ENCODE measurements at places on chromosomes 12 and 14. TPM values are rescaled to one million over a fixed set of nuclear protein-coding genes. Genes with fewer than 3 reads are reported as not detected.
A peak's percentile ranks its signal among the peaks of the same experiment; 100 is the strongest.

The SDS gene
- 0.20 TPM for total RNA-seq

The KRT6C gene
- total RNA-seq = not detected

The RNF212B gene
- not detected for total RNA-seq

The SCNN1A gene
- 312 TPM for total RNA-seq

GRCh38 chr12:6769666-6770065 is 2.7 kb upstream of the LAG3 start:
- peaks cover 13% of the 10 kb centered on the region for H3K4me1 ChIP-seq
- DNase-seq = no peak
- H3K36me3 ChIP-seq = no peaks in the 10 kb centered on the region

DNA sequence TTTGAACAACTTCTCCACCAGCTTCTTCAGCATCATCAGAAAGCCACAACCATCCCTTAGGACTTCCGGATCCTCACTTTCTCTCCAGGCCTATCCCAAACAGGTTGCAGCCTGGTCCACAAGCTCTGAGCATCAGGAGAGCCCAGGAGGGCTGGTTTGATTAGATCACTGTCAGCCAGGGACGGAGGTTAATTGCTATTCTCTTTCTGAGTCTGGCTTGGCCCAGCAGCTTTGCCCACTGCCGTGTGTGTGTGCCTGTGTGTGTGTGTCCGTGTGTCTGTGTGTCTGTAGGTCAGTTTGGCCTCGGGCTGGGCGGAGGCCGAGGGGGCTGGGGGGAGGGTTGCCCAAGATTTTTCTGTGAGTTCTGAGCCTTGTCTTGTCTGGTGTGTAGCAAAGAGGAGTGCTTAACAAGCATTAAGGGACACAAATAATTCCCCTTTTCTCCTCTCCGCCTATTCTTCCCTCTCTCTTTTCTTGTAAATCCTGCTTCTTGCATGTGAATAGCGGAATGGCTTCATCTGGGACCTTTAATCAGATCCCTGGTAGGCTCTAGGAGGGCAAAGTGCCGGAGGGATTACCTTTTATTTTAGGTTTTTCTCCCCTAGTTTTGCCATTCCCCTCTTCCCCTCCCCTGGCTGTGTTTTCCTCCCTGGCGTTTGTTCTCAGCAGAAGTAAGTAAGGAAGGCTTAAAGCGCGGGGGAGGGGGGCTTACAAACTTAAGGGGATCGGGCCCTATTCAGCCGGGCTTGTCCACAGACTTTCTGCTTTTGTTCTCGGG is 138.2 kb upstream of the LHX5 start:
- H3K27ac ChIP-seq = no peak overlapping the region
- H3K27me3 ChIP-seq = peaks cover 58% of the 10 kb centered on the region
- no peaks in the 10 kb centered on the region for H3K36me3 ChIP-seq
- DNase-seq = no peak

DNA sequence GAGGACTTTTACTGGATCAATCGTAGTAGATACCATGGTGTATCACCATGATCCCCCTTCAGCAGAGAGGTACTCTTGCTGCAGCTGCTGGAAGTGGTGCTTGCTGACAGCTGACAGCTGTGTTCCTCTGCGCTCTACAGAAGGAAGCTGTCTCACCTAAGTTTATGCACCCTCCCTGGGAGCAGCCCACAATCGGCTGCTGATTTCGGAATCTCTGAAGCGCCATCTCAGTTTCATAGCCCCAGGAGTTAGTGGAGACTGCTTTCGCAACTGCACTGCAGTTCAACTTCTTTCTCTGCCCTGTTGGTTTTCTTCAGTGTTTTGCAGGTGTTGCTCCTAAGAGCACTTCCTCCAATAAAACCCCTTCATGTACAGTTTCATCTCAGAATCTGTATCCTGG is 237.9 kb downstream of the PAWR start:
- H3K4me1 ChIP-seq = no peaks in the 10 kb centered on the region
- no peaks in the 10 kb centered on the region for H3K36me3 ChIP-seq
- DNase-seq = no peak
- H3K27me3 ChIP-seq = no peaks in the 10 kb centered on the region

DNA sequence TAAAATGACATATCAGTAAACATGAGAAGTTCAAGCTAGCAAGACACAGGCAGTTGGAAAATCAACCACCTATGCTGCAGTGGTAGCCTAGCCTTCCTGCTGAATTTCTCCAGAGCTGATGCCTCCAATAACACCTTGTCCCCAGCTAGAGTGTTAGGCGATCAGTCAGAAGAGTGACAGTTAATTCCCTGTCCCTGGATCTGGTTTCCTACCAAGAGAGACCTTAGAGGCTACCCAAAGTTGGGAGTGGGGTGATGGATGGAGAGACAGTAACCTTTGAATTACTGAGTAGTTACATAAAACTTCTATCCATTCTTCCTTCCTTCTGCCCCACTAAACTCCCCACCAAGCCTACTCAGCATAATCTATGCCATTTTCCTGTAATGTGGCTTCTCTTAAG is 1.9 kb upstream of the ANO2 start:
- no peak overlapping the region for H3K27ac ChIP-seq
- H3K4me1 ChIP-seq = peaks cover 6% of the 10 kb centered on the region
- no peaks in the 10 kb centered on the region for H3K36me3 ChIP-seq
- DNase-seq = no peak
- no peak overlapping the region for H3K4me3 ChIP-seq
- H3K27me3 ChIP-seq = peaks cover 35% of the 10 kb centered on the region

DNA sequence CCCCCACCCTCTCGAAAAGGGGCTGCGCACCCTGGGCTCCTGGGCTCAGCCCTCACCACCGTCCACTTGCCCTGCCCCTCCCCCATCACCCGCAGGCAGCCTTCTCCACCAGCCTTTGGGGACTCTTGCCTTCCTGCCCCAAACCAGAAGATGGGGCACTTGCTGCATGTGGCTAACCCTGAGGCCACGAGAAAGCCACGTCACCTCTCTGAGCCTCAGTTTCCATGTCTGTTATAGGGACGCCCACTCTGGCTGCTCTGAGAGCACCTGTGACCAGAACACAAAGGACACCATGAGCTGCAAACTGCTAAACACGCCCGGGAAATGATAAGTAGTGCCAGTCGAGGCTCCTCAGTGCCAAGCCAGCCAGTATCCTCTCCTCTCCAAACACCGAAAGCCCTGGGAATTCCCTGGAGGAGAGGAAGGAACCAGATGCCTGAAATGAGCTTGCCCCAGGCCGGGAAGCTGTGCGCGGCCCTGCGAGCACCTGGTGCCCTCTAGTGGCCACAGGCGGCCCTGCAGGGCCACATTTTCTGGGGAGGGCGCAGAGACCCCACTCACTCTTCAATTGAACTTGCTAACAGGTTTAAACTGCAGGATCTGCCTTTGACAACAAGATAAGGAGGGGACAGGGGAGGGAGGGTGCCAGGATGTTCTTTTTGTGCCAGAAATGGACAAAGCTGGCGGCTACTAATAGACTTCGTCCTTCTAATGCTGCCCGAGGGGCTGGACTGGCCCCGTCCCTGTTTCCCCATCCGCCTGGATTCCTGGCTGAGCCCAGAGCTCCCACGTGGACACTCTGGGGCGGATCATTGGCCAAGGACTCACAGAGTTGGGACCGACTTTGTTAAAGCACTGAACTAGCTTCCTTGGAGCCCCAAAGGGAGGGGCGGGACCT is 10.2 kb upstream of the SERPINA9 start:
- H3K4me3 ChIP-seq = no peak overlapping the region
- H3K36me3 ChIP-seq = no peaks in the 10 kb centered on the region
- no peaks in the 10 kb centered on the region for H3K27me3 ChIP-seq
- no peaks in the 10 kb centered on the region for H3K4me1 ChIP-seq
- peak; percentile 67 for DNase-seq

DNA sequence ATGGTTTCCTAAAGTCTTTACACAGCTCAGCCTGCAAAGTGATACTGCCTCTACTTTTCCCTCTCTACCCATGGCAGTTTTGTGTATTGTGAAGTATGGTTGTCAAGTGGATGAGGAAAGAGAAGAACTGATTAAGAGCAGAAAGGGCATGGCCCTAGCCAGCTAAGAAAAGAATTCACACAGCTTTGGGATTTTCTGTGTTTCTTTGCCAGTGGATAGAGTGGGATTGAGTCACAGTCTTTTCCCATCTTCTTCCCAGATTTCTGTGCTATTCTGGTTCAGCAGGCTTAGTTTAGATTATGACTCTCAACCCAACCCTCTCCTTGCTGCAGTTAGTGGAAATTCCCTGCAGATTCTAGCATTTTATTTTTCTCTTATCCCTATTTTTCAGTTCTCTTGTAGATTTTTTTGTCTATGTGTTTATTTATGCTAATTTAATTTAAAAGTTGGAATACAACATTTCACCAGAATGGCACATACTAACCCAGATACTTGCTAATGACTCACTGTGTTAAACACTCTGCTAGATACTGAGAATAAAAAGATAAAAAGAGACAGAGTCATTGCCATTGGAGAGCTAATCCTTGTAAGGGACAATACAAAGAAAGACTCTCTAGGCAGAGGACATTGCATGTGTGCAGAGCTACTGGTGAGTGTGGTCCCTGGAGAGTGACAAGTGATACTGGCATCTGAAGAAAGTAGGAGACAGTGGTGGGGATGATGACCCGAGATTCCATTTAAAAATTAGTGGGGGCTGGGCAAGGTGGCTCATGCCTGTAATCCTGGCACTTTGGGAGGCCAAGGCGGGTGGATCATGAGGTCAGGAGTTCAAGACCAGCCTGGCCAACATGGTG is 106.3 kb downstream of the ST8SIA1 start:
- no peak overlapping the region for H3K27ac ChIP-seq
- no peak overlapping the region for H3K4me3 ChIP-seq

DNA sequence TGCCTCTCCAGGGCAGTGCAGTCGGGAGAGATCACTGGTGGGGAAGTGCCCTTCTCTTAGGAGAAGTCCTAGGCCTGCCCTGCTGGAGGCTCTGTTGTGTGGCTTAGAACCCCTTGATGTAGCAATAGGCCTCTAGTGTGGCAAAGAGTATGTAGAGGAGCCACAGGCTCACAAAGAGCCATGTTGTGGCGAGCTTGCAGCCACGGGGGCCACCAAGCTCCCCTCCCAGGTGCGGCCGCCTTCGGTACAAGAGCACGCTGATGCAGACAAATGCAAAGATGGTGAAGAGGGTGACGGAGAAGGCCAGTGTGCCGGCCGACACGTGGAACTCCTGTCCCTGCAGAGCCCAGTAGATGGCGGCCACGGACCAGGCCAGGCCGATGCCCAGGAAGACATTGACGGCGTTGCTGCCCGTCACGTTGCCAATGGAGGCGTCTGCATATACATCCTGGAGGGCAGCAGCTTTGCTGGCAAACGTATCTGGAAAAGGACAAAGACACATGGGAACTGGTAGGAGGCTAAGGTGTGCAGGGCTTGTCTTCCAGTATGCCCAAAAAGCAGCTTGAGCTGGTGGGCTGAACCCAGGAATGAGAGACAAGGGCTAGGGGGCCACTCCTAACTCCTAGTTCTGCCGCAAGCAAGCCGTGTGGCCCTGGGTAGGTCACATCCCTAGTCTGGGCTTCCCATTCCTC is 142.8 kb downstream of the SLC8A3 start:
- H3K27ac ChIP-seq = no peak overlapping the region
- no peaks in the 10 kb centered on the region for H3K4me1 ChIP-seq
- H3K27me3 ChIP-seq = no peaks in the 10 kb centered on the region
- peak; percentile 60 for DNase-seq
- no peak overlapping the region for H3K4me3 ChIP-seq
